NCI-H2081 (cell line): ENCODE measurements at places on chromosomes 12 and 14.

GRCh38 chr14:20986811-20987210 is 3.0 kb upstream of the METTL17 start:
- no peak for DNase-seq

GRCh38 chr14:64722842-64723447 is 18.7 kb downstream of the PLEKHG3 start:
- DNase-seq: no peak

GRCh38 chr14:97224016-97224415 is 426.8 kb downstream of the VRK1 start:
- no peak for DNase-seq

DNA sequence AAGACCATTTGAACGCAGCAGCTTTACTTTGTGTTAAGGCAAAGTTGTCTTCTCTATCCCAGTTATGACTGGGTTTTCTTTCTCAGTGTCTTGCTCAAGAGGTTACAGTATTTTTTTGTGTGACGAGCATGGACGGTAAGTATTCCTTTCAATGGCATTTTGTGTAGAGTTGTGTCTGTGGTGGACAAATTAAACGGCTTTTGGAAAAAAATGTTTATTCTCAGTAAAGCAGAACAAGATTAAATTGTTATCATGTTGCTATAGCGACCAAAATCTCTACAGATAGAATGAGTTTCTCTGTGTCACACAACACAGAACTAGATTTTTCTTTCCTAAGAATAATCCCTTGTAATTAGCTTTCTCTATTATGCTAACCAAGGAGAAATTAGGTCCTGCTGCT is 417.1 kb downstream of the AEBP2 start:
- DNase-seq: no peak

DNA sequence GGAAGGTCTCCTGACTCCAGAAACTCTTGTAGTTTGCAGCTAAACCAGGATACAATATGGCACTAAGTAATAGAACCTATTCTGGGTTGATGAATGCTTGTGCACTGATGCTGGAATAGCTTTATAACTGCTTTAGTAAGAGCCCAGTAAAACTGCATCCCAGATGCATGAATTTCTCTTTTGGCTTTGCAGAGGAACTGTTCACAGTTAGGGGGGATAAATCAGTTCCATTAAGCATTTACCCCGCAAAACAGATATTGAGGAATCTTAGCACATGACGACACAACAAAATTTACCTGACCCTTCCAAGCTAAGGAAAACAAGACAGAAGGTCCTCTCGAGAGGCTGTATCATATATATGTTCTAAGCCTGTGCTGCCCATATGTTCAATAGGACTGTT is 457.4 kb downstream of the FOXG1 start:
- no peak for DNase-seq

DNA sequence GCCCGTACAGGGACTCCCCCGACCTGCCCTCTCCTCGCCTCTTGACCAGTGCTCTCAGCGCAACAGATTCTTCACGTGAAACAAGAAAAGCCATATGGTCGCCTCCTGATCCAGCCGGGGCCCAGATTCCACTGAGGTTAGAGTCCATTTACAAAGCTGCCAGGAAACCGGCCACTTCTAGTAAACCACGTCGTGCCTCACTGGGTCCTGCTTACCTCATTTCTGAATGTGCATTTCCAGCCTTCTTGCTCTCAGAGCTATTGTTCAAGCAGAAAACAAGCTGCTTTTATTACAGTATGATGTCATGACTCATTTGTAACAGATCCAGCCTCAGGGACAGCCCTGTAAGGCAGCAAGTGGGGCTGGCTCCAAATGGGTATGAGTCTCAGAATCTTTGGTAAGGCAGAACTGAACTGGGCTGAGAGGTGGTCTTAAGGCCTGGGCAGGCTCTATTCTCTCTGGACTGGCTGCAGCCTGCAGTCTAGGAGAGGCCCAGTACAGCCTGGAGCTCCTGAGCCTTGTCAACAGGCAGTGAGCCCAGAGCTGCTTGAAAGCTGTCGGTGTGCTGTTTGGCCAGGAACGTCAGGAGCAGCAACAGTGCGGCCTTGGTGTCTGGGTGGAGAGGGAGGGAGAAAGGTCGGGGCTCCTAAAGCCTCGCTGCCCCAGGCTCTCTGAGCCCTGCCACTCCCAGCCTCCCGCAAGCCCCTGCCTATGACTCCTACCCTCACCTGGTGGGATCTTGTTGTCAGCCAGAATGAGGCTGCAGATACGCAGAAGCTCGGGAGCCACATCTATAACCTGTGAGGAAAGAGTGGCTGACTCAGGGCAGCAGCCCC is 8.3 kb downstream of the REC8 start:
- no peak for DNase-seq
